Dermis blood vessel endothelial cell (primary cell): ENCODE measurements at places on chromosomes 2 and 18. TPM values are rescaled to one million over a fixed set of nuclear protein-coding genes. Genes with fewer than 3 reads are reported as not detected.

Gene LONRF2
- total RNA-seq, result under 0.01 TPM in 1 of 2 replicates, not detected in the other

- no peak for DNase-seq
Observed at GRCh38 chr18:50142441-50143120, 52.4 kb downstream of the MYO5B start.

GRCh38 chr18:36825526-36825925 lies 3.3 kb downstream of the TPGS2 start:
- peak; percentile 22 for DNase-seq

Gene IL18RAP
- not detected in 2 replicates for total RNA-seq

Gene ZNF892
- 7.7 and 8.7 TPM in 2 replicates for total RNA-seq

Gene CTAGE1
- not detected in 2 replicates for total RNA-seq

DNA sequence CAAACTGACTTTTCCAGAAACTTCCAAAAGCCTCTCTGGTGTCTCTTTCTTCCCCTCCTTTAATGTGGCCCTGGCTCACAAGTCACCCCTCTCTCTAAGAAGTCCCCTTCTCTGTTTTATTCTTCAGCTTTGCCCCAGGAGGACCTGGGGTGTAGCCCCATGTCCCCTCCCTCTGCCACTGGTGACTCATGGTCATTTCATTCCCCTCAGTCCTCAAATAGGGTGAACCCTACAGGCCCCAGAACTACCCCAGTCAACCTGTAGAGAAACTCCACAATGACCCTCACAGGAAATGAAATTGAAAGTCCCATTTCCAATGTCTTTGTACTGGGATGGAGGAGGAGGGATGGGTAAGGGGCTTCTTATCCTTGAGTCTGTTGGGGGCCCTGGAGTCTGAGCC lies 6.2 kb upstream of the SPEG start:
- no peak for DNase-seq

- no peak for DNase-seq
Observed at GRCh38 chr18:11488175-11488574, 121.2 kb upstream of the SLC35G4 start.

Gene MYCN
- 12.2 and 19.6 TPM in 2 replicates for total RNA-seq

Gene RAB17
- 4.9 and 14.1 TPM in 2 replicates for total RNA-seq

Gene SMIM21
- total RNA-seq, result not detected in 2 replicates

Gene CIDEA
- total RNA-seq, result 1.2 and 1.9 TPM in 2 replicates

DNA sequence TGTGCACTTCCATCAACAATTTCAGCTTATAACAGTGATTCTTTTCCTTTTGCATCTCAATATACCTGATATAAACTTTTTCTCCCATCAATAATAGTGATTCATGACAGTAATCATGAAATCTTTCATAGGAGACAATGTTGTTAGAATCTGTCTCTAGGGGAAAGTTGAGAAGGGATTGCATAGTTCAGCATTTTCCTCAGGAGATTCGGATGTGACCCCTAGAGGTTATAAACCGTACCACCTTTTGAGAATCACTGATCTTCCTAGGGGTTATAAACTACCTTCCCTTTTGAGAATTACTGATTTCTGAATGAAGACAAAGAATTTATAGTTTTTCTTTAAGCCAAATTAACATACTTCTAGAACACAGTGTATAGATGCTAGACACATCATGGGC lies 53.0 kb upstream of the GALNT3 start:
- DNase-seq, result no peak

DNA sequence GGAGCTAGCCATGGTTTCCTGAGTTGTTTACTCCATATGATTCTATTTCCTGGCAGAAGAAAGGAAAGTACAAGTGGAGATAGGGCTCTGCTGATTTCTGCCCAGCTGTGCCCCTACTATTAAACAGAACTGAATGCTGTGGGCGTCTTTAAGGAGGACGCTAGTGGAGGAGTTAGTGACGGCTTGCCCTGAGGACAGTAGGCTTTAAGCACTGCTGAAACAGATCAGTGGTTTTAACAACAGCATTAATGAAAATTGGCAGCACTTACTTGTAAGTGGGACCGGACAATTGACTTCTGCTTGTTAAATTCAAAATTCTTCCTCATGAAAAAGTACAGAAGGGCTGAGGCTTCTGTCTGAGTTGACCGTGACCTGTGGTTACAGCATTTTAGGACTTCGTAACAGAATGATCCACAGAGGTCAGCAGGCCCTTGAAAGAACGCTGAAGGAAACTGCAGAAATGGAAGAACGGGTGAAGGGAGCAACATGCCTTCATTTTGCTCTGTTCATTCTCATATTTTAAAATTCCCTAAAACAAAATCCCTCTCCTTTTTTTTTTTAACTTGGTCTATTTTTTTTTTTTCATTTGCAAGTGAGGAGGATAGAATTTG lies 80.6 kb upstream of the CCDC195 start:
- no peak for DNase-seq

GRCh38 chr2:18924886-18925285 lies 335.5 kb upstream of the NT5C1B start:
- no peak for DNase-seq

- no peak for DNase-seq
Observed at GRCh38 chr18:79123948-79124347, 54.8 kb downstream of the ATP9B start.

GRCh38 chr2:75607988-75608683 lies 38.4 kb upstream of the MRPL19 start:
- peak; percentile 45 for DNase-seq

DNA sequence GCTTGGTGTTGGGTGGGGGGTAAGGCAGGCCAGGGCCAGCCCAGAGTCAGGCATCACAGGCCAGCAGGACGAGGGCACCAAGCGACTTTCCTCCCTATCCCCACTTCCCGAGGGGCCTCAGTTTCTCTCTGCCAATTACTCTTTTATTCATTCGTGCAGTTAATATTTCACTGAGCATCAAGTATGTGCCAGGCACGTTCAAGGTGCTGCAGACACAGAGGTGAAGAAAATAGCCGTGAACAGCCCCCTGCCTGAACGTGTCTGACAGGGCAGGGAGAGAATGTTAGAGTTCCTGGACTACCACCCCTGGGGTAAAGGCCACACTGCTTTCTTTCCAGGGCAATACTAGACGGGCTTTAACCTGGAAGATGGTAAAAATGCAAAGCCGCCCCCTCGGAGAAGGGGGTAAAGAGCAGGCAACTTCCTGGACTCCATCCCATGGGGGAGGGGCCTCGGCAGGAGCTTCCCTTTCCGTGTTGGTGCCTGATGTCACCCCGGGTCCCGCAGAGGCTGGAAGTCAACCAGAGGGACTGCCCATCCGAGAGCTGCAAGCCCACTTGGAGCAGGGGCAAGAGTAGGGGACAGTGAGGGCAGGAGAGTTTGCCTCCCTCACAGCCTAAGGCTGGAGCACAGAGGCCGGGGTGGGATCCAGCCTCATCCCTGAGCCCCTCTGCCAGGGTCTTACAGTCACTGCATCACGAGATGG lies 47.1 kb downstream of the CENPO start:
- DNase-seq, result no peak

Gene CDH19
- not detected in 2 replicates for total RNA-seq

Gene CHST9
- under 0.01 and 0.34 TPM in 2 replicates for total RNA-seq

DNA sequence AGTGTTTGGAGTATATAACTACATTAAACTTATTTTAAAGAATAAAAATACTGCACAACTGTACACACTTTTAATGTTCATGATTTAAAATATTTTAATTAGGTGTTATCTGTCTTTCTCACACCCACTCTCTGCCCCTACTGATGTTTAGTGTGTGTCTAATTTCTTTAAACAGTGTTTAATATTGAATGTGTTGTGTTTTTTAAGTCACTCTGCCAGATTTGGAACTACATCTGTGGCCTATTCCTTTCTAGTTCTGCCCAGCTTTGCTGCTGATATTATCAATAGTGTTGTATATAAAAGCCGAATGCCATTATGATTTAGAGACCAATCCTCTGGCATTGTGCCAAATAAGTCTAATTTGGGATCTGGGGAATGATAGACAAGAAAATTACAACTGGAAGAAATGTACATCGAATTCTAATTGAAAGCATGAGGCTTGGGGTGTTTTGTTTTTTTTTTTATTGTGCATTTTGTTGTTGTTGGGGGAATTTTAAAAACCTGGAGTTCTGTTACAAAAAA lies 398.0 kb downstream of the CPS1 start:
- DNase-seq, result no peak

DNA sequence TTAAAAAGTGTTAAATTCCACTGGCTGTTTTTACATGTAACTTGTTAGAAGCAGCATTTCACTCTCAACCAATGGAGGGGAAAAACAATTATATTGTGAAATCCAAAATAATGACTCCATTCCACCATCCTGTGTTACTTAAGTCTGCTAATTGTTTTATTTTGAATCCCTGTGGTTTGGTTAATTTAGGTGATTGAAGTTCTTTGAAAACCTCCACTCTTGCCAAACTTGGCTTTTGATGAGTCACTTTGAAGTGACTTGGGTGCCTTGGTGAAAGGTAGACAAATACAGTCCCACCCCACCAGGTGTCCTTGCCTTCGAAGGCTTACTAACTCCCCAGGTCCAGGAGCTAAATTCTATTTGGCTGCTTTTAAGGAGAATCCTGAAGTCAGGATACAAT lies 1303.8 kb upstream of the NRXN1 start:
- no peak for DNase-seq

Gene KCNIP3
- total RNA-seq, result 0.14 and 0.51 TPM in 2 replicates

DNA sequence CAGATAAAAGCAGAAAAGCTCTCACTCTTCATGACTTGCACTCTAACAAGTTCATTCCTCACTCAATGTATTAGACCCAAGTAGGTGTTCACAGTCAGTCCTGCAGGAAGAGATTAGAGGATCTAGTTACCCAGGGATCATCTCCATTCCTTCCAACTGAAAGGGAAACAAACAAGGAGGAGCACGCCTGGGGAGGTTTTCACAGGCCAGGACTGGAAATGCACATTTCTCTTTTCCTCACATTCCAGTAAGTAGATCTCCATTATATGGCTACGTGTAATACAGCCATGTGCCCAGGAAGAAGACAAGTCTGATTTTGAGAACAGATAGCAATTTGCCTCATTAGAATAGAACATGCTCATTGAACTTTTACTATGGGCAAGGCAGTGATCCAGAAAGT lies 1132.2 kb upstream of the FAM98A start:
- DNase-seq, result no peak

- no peak for DNase-seq
Observed at GRCh38 chr18:77103187-77103850, 29.3 kb downstream of the MBP start.

Gene RALB
- 235 and 269 TPM in 2 replicates for total RNA-seq

GRCh38 chr18:25399554-25399953 lies 47.6 kb upstream of the ZNF521 start:
- no peak for DNase-seq

DNA sequence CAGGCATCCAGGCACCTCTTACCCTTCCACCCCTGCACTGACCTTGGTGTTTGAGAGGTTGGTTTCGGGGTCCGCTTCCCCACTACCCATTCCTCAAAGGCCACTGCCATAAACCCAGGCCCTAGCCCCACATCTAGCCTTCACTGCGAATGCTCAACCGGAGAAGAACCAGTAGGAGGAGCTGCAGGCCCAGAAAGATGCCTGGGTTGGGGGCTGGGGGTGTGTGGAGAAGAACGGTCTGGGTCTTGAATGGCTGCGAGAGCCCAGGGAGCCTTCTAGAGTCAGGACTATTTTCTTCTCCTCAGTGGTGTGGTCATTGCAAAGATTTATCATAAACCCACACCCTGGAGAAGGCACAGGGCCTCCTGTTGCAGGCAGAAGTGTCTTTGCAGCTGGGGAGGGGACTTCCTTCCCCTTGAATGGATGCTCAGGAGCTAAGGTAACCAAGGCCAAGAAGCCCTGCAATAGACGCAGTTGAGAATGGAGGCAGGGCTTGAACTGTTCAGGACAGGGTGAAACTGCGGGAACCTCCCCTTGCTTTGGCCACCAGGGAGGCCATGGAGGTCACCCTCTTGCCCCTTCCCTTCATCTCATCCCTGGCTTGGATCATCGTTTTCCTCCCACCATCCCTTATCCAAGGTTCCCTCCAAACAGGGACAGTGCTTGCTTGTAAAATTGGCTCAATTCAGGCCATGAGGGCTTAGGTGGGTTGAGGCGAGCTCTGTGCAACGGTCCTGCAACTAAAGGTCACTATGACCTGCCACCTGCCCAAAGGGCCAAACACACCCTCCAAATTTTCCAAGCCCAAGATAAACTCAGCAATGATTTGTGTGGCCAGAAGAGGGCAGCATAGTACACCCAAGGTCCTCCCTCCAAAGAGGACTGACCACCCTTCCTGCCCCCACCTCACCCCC lies 20.9 kb downstream of the THNSL2 start:
- DNase-seq, result peak; percentile 68
